Occipital lobe (tissue), 3 donors: ENCODE measurements at places on chromosomes 7 and 10. TPM values are rescaled to one million over a fixed set of nuclear protein-coding genes. Genes with fewer than 3 reads are reported as not detected.
A peak's percentile ranks its signal among the peaks of the same experiment; 100 is the strongest.

NRF1 gene
- 16.1 TPM for total RNA-seq

CYP3A7 gene
- not detected for total RNA-seq

PRKCQ gene
- 1.4 TPM for total RNA-seq

ZNF680 gene
- total RNA-seq: 73.6 TPM

DNA sequence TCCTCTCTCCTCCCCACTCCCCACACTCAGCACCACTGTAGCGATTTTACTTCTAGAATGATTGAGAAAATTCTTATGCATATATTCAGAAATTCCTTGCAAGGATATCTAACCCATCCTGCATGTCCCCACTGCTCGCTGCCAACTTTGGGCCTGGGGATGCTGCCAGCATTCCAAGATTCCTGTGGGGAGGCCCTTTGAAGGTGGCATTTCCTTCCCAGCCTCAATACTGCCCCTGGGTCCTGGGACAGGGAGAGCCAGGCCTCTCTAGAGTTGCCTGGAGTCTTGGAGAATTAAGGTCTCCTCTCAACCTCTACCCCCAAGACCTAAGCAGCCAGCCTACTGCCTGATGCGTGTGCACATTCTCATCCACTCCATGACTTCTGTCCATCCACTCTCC is 303.5 kb downstream of the NEBL start:
- DNase-seq: no peak

GRCh38 chr10:74079028-74079935 is 71.3 kb downstream of the AP3M1 start:
- DNase-seq: no peak

DNA sequence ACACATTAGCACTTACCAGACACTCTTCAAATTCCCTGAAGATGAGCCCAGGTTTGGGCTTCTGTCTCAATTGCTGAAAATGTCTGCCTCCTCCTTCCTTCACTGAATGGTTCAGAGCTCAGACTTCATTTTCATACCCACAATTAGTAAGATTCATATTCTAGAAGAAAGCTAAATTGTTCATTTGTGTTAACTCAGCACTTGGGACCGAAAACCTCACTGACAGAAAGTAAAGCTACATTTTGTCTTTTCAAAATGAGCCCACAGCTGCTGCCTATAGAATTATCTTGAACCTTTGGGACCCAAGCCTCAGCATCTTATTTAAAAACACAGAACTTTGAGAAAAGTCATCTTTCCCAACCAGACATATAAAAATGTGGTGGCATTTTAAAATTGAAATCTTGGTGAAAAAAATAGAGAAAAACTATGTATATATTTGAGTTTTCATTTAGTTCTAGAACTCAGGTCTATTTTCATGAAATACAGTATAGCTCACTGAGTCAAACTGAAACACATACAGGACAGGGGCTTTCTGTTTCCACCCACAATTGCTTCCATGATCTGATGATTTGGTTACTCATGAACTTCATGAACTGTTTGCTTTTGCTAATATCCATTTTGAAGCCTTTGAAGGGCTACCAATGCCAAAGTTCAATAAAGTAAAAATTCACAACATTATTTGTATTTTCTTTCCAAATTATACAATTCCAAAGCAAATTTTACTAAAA is 119.1 kb upstream of the PFKP start:
- no peak for DNase-seq

- DNase-seq: no peak
Measured at GRCh38 chr10:113933894-113934532, 79.6 kb downstream of the NHLRC2 start.

DNA sequence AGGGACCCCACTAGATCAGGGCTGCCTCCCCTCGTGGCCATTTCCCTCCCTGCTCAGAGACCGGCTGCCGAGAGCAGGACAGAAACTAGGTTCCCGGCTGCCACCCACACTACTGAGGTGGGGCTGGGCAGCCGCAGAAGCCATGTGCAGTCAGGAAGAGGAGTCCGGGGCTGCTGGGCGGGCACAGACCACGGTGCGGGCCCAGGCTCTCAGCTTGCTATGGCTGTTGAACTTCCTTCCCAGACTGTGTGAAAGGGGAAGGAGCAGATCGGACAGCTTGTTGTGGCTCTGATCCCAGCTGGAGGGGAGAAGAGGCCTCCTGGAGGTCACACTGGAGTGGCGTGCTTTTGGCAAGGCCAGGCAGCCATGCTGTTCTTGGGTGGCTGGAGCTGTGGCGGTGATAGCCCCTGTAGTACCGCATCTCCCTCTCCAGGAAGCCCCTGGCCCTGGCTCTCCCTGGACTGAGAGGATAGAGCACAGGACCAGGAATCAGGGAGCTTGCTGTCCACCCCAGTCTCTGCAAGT is 56.8 kb downstream of the HK1 start:
- DNase-seq: peak; percentile 28

DNA sequence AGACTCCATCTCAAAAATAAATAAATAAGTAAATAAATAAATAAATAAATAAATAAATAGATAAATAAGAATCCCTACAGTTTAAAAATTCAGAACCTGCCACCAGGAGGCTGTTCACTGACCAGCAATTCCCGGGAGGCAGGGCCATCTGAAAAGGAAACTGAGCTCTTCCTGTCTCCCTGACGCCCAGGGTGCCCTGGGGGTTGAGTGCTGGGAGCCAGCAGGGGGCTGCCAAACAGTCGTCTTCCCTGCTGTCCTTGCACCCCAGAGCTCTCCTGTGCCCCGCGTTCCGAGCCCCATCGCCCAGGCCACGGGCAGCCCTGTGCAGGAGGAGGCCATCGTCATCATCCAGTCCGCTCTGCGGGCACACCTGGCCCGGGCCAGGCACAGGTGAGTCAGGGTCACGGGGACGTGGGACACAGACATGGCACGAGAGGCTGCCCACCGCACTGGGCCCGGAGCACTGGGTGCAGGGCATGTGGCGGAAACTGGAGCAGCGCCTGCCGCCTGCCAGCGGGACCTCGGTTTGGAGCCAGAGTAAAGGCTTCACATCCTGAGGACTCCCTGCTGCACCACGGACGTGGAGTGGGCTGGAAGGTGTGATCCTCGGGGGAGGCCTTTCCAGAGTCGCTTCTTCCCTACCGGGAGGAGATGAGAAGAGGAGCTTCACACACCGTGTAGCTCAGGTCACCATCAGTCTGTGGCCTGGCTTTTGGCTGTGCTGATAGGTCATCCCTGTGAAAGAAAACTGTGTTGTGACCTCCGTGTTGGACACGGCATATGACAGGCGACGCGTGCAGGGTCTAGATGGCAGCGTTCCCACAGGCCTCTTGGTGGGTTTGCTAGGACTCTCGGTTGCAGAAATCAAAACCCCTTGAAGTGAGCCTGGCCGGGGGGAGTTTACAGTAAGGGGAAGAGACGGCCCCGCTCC is 25.9 kb upstream of the TTYH3 start:
- DNase-seq: no peak

DNA sequence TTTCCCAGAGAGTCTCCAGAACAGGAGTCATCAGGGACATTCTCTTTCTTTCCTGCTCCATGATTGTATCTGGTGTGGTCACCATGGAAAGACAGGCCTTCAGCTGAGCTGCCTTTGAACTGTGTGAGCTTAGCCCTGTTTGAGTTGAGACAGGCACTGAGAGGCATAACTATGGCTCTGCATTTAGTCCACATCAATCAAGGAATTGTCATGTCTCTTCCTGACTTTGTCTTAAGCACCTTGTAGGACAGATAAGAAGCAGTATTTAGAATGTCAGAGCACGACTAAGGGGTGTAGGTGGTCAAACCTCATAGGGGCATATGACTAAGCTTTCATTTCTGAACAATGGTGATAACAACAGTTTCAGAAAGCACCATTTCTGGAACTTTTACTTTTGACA is 53.5 kb downstream of the EPDR1 start:
- no peak for DNase-seq

DNA sequence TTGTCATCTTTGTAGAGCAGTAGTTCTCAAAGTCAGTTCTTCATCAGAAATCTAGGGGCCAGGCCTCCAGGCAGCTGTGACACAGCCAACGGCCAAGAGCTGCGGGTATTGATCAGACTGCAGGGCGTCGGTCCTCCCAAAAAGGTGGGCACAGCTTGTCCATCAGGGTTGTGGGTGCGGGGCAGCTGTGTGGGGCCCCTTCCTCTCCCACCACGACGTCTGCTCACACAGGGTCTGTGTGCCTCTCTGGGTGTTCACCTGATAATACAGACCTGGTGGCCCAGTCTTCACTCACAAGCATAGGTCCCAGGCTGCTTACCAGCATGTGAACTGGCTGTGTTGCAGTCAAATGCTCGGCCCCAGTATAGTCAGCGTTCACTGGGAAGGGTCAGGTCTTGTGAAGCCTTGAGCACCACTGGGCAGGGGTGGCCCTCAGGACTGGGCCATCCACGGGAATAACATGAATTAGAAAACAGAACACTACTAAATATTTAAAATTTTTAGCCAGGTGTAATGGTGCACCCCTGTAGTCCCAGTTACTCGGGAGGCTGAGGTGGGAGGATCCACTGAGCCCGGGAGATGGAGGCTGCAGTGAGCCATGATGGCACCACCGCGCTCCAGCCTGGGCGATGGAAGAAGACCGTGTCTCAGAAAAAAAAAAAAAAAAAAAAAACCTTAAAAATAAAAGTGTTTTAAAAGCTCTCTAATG is 102.8 kb upstream of the DIP2C start:
- no peak for DNase-seq

GRCh38 chr7:116862951-116863670 is 724 bp downstream of the CAPZA2 start:
- no peak for DNase-seq

DNA sequence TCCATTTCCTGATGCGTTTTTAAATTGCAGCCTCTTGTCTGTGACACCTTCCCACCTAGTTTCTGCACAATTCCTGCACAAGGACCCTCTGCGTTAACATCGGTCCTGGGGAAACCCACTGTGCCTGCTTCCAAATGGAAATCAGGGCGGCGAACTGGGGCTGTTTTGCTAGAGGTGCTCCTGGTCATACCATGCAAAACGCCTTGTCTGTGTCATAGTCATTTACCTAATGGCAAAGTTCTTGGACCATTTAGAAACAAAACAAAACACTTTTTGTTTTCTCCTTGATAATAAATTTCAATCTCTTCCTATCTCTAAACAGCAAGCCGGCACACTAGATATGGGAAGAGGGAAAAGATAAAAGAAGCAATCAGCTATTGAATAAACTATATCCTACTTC is 206.9 kb upstream of the KLF14 start:
- no peak for DNase-seq
